ENCODE measurements at places on chromosomes 13 and 19.
A peak's percentile ranks its signal among the peaks of the same experiment; 100 is the strongest.

DNA sequence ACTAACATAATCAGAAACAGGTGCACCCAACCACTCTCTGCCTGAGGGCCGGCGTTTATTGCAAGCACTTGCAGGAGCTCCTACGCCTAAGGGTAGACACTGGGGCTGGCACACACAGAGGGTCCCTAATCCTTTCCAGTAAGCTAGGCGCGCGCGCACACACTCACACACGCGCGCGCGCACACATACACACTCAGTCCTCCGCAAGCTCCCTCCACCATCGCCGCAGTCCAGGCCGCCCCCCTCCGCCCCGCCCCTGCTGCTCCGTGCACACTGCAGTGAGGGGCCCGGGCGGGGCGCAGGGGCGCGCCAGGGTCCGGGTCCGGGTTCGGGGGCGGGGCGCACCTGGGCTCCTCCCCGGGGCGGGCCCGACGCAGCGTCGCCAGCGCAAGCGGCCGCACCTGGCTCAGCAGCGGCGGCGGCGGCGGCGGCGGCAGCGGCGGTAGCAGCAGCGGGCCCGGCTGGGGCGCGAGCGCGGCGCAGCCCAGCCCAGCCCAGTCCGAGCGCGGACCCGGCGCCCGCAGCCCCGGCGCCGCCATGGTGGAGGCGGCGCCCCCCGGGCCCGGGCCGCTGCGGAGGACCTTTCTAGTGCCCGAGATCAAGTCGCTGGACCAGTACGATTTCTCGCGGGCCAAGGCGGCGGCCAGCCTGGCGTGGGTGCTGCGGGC, at the start of gene CAMSAP3:
Gene CAMSAP3 (plus strand): TSS at position 398 of the 668 bp plus-strand sequence. CDS start 140 bp downstream, at position 538.
- no peak for DNase-seq

DNA sequence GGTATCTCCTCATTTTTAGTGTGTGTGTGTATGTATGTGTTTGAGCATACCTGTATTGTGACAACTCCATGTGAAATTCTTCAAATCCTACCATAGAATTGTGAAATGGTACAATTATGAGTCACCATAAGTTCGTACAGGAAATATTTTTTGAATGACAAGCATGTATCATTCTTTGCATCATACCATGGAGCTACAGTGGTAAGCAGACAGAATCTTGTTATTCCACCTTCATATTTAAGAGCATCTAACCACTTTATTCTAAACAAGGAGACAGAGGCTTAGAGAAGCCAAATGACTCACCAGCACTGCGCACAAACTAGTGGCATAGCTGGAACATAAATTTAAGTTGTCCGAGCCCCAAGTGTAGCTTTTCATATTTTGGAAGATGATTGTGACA, 4.5 kb upstream of the EPSTI1 start:
- no peak for DNase-seq

DNA sequence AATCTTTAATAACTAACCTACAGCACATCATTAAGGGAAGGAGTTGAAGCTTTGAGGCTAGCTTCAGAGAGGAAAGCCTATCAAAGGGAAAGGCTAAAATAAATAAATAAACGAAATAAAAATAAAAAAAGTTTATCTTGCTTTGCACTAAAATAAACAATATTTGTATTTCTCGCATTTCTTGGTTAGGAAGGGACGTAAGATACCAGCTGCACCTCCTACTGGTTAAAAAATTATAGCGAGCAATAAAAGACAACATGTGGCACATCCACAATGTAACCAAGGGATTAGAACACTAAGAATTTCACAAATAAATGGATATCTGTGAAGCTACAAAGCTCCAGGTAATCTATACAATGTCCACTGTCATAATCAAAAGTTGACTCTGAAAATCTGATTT, 194.5 kb downstream of the DACH1 start:
- DNase-seq: no peak

DNA sequence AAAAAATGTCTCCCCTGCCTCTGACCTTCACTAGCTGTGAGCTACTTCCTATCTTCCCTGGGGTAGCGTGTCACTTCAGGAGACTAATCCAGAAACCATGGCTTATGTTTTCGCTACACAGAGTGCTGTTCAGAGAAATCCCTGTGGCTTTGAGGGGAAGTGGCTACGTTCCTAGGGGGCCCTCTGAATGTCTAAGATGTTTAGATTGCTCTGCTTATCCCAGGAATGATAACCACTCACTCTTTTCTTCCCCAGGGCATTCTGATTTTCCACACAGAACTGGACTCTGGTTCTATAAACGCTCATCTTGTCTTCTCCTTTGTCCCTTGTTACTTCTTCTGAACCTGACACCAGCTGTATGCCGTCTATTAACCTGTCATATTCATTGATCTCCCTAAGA, 572.5 kb downstream of the OLFM4 start:
- DNase-seq: no peak

DNA sequence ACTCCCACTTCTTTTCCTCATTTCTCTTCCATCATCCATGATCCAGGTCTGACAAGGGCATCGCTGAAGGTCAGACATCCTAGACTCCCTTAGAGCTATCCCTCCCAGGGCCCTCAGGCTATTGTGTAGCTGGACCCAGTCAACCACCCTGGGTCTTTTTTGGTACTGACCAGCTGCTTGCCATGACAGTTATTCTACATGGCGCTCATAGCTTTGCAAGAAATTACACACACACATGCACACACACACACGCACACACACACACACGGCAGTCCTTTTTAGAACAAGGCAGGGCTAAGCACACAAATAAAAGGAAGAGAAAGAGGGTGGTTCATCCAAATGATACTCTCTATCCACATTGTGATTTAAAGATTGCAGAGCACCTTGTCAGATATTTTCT, 18.3 kb downstream of the SIAH3 start:
- DNase-seq: no peak

GRCh38 chr13:113535381-113535781, 44.9 kb upstream of the DCUN1D2 start:
- no peak for DNase-seq

DNA sequence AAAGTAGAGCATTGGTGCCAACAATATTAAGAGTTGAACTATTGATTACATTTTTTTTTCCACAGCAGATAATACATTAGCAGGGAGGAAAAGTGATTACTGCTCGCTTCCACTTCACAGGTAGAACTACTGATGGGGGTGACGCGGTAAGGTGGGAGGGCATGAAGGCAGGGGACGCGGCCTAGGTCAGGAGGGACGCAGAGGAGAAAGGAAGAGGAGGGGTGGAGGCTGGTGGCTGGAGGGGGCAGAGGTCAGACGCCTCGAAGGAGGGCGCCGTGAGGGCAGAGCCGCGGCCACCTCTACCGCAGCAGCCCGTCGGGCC, 287 bp upstream of the B3GLCT start:
- DNase-seq: no peak

- DNase-seq: no peak
These were observed 130.9 kb downstream of the SHISA2 start for GRCh38 chr13:25920931-25921330.

- no peak for DNase-seq
These were observed 111.2 kb downstream of the KLF5 start for GRCh38 chr13:73169971-73170370.

- peak; percentile 54 for DNase-seq
These were observed 2.5 kb downstream of the ITM2B start for GRCh38 chr13:48235341-48236135.

DNA sequence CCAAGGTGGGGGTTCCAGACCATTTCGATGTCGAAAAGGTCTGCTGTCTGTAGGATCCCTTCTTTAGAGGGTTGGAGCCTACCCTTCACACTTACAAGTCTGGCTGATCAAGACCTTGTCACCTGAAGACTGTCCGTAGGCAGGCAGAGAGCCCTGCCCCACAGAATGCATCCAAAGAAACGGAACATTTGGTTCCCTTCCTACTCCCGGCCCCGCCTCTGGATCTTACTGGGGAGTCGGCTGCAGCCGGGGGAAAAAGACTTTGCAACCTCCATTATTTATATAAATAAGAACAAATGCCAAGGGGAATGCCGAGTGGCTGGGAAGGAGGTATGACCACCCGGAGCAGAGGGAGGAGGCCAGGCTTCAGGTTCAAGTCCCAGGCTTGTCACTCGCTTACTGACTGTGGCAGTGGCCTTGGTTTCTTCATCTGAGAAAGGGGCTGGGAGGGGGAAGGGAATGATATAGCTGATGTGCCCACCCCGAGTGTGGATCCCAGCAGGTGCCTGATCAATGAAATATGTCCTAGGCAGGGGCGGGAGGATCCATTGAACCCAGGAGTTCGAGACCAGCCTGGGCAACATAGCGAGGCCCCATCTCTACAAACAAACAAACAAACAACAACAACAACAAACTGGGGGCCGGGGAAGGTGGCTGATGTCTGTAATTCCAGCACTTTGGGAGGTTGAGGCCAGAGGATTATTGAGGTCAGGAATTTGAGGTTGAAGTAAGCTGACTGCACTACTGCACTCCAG, 48.7 kb downstream of the RFX2 start:
- no peak for DNase-seq

GRCh38 chr13:97002581-97002980, 8.3 kb upstream of the OXGR1 start:
- DNase-seq: no peak

GRCh38 chr13:98751367-98751782, 1.1 kb downstream of the SLC15A1 start:
- no peak for DNase-seq

All from cerebellar nuclear complex (tissue), 1 donor.